ENCODE measurements at places on chromosomes 7 and 10.

- DNase-seq, result no peak
Measured at GRCh38 chr10:58674251-58674650, 161.6 kb downstream of the BICC1 start.

DNA sequence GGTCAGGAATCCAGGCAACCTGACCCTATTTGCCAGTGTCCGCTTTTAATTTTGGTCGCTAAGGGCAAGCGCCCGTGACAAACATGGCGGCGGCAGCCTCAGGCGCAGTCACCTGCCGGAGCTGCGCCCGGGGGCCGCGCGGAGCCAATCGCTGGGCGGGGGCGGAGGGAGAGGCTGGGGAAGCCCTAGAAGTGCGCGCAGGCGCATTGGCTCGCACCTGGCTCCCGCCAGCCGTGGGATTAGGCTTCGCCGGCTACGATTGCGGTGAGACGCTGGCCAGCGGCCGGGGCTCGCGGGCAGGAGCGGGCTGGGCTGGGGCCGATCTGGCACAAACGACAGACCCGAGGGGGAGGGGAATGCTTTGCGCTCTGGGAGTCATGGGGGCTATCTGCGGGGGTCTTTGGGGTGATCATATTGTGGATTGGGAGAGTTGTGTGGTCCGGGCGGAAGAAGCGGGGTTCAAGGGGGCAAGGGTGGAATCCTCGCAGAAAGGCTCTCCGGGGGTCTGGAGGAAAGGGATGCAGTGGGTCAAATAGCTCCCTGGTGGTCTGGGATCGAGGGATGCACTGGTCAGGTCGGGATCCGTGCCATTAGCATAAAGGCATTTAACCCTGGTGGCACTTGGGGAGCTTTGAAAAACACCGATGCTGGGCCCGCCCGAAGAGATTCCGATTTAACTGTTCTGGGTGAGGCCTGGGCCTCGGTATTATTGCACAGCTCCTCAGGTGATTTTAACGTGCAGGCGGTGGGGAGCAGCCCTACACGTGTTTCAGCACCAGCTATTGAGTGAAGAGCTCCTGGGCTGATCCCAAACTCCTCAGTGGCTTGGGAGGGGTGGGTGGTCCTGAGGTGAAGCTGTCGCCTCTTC lies 10.1 kb upstream of the C10orf95 start:
- peak; percentile 65 for DNase-seq

DNA sequence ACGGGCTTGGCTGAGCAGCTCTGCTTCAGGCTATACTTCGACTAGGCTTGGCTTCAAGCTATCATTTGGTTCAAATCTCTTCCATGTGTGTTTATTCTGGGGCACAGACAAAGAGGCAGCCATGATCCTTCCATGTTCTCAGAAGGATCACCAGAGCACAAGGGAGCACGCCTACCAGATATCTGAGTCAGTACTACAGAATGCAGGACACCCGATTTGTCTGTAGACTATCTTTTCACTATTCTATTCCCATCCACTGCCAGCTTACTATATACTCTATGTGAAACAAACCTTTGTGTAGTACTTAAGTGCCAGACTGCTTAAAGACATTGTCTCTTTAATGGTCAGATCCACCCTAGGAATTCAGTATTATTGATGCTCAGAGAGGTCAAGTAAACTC lies 35.1 kb downstream of the CH25H start:
- DNase-seq, result no peak

DNA sequence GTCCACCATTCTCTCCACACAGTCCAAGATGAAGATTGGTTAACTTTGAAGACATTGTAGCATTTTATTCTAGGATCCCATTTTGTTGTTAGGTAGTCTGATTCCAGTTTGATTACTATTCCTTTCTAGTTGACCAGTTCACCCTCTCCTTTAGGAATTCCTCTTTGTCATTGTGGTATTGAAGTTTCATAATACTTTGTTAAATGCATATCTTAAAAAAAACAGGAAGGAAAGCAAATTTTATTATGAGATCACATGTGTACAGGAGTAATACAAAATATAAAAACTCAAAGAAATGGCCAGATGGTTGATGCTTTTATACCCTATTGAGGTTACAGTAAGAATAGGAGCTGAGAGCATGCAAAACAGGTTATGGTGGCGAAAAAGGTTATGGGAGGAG lies 15.5 kb upstream of the SEMA3C start:
- DNase-seq, result no peak

GRCh38 chr7:82098414-82098813 lies 328.6 kb upstream of the HGF start:
- DNase-seq, result peak; percentile 71

DNA sequence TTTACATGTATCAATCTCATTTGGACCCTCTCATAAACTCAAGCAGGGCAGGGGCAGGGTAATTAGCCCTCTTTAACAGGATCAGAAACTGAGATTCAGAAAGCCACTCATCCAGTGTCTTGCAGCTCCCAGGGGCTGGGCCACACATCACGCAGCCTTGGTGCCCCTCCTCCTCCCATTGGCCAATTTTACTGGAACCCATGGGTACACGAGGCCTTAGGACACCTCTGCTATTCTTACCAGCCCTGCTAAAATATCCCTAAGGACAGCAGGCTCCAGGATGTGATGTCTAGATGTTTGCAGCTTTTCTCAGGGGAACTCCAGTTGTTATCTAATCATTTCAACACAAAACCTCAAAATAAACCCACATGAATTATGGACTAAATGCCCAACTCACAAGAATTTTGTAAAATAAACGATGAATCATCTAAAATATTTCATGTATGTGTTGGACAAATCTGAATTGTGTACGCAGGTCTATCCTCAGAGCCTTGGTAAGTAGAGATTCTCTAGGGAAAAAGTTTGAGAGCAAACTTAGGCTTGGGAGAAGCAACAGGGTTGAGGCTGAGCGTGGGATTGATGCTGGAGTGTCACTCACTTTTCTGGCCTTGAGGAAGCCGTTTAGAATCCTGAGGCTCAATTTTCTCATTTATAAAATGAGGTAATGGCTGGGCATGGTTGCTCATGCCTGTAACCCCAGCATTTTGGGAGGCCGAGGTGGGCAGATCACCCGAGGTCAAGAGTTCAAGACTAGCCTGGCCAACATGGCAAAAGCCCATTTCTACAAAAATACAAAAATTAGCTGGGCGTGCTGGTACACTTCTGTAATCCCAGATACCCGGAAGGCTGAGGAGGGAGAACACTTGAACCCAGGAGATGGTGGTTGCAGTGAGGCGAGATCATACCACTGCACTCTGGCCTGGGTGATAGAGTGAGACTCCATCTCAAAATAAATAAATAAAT lies 69.7 kb upstream of the TNS3 start:
- no peak for DNase-seq

DNA sequence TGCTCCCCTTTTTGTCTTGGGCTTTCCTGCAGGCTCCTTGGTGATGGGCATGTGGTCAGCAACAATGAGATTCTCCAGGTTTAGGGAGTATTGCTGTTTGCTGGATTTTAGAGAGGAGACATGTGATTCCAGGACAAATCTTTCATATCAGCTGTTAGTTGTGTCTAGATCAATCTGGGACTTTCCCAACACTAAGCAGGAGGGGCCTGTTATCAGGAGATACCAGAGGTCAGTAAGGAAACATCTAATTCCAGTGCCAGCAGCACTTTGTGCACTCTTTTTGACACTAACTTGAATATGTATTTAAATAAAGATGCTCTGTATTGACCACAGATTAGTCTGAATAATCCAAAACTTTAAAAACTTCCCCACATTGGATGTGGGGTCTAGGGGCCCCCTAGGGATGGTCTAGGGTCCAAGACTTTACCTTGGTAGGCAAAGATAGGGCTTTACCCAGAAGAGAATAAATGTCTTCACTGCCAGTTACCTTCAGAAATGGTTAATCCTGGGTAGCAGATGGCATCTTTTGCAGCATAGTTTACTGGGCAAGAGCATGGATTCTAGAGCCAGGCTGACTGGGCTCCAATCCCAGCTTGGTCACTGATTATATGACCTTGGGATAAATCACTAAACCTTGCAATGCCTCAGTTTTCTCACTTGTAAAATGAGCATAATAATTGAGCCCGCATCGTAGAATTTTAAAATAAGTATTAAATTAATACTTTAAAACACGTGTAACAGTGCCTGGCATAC lies 6.4 kb upstream of the FIGNL1 start:
- DNase-seq, result no peak

GRCh38 chr10:93337309-93337721 lies 144.8 kb downstream of the MYOF start:
- no peak for DNase-seq

DNA sequence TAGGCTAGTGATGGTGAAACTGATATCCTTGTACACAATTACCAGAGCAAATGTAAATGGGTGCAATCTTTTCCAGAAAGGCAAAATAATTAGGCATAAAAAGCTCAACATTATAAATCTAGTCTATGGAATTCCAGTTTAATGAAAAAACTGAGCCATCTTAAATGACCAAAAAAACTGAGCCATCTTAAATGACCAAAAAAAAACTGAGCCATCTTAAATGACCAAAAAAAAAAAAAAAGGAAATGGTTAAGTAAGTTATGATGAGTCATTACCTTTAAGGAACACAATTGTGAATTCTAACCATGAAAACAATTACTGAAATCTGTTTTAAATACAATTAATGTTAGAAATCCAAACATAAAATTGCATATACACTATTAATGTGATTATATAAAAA lies 25.3 kb downstream of the USP6NL start:
- DNase-seq, result no peak

DNA sequence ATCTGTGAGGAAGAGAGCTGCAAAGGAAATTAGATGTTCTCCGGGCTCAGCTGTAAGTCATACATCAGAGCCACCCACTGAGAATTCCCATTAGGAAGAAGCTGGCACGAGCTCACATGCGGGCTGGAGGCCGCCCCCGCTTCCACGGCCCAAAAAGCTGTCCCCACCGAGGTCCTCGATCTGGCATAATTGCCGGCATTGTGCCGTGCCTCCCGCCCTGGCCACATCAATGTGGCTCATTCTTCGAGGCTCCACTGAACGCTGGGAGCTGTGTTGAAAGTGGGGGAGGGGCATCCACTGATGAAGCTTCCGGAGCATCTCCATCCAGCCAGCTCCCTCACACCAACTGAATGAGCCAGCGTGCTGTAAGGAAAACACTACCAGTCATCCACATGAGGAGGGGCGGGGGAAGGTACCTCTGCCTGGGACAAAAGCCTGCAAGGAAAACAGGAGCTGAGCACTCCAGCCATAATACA lies 173.1 kb downstream of the PTPRN2 start:
- no peak for DNase-seq

DNA sequence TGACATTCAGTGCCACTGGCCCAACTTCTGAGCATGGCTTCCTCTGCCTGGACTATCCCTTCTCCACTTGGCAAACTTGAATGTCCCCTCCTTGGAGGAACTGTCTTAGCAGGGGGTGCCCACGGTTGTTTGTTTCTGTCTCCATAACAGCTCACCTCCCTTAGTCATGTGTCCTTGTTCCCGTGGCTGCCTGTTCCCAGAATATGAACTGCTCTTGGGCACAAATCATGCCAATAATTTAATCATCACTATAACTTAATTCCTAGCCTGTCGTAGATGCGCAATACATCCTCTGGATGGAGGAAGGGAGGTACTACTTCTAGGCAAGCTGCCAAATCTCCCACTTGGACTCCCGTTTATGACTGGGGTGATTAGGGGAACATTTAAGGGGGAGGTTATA lies 173.1 kb downstream of the MYOF start:
- no peak for DNase-seq

DNA sequence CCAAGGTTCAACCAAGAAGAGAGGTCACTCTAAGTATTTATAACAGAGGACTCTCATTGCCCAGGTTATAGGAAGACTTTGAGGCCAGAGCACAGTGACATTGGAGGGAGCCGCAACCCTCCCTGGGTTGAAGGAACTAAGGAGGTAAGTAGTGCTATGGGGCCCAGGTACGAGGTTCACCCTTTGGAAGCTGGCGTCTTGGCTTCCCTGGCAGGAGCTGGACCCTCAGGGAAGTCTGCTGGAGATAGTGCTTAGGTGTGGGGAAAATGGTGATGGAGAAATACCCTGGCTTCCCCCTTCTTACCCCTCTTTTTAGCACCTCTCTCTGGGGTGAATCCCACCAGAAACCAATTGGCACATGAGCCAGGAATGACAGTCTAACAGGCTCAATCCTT lies 317.9 kb upstream of the ZNF32 start:
- DNase-seq, result no peak

GRCh38 chr7:24504040-24504439 lies 69.2 kb upstream of the PALS2 start:
- DNase-seq, result no peak

GRCh38 chr7:139741789-139742344 lies 35.9 kb downstream of the HIPK2 start:
- no peak for DNase-seq

- DNase-seq, result no peak
Measured at GRCh38 chr7:101924171-101924570, 106.7 kb downstream of the CUX1 start.

- DNase-seq, result no peak
Measured at GRCh38 chr10:117964536-117964935, 82.2 kb downstream of the RAB11FIP2 start.

Measured in NCI-H1436 treated with DMSO at 0.1 percent for 48 hours (cell line).